Stimulated activated CD4-positive, alpha-beta T cell treated with anti-CD3 and anti-CD28 coated beads, Interleukin-12 subunit alpha, Interleukin-12 subunit beta, amount 100 ng/mL, for 24 hours (primary cell): ENCODE measurements at places on chromosomes 12 and 14.

DNA sequence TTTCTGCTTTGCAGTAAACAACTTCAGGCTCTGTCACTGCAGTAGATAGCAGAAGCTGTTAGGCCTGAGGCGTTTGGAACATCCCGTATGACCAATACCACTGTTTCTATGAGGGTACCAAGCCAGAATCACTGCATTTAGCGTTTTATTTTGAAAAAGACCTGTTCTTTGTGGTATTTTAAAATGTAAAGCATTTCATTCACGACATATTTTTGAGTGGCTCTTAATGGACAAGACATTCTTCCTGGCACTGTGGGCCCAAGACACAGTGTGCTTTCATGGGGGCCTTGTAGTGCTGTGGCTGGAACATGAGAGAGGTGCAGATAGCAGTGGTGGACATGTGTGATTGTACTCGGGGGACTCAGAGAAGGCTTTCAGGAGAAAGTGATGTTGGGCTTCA, 86.4 kb downstream of the DDX51 start:
- DNase-seq: no peak

DNA sequence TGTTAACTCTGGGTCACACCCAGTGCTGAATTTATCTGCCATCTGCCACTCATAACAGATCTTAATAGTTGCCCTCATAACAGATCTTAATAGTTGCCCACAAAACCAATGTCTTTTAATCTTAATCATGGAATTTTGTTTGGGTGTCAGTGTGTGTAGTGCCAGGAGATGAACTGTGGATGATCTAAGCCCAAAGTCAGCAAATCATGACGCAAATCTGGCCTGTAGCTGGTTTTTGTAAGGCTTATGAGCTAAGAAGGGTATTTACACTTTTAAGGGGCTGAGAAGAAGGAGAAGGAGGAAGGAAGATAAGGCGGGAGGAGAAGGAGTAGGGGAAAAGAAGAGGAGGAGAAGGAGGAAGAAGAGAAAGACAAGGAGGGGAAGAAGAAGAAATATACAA, 10.0 kb upstream of the IL26 start:
- DNase-seq: no peak

DNA sequence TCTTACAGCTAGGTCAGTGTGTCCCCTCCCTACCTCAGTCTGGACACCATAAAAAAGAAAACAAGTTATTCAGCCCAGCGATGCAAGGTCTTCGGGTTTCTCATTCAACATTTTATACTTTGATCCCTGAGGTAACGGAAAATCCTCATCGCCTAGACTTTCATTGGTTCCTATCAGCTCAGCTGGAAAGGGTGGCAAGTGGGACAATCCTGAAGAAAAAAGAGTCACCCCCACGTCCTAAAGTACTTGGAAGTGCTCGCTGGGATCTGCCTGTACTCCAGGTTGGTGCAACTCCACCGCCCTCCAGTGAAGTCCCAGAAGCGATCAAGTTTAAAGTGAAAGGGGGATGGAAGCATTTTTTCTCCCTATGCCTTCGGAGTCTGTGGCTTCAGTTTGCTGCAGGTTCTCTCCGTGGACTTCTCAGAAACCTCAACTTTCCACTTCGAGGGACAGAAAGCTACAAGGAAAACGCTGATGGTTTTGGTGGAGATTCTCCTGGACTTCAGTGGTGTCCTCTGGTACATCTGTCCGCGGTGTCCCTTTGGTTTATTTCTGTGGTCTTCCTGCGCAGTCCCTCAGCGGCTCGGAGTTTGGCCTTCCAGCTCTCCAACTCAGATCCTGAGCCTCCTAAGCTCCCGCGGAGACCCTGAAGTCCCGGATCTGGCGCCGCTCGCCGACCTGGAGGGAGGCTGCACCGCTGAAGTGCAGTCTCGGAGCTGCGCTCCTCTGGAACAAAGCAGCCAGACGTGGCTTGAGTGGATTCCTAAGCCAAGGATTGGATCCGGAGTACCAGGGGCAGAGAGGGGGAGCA, 1.8 kb upstream of the LRFN5 start:
- no peak for DNase-seq

DNA sequence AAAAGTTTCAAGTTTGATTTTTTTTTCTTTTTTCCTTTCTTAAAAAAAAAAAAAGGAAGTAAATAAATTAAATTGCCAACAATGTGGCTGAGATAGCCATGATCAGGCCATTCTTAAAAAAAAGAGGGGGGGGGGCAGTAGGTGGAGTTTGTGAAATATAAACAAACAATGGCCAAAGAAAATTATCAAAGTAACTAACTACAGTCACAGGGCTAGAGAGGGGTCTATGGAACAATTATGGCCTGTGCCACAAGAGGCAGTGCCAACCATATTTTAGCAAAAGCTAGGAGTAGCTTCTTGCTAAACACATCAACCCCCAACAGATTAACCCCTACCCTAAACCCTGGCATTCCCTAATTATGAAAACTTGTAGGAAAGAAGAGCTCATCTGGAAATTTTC, 16.2 kb upstream of the SMARCC2 start:
- no peak for DNase-seq

DNA sequence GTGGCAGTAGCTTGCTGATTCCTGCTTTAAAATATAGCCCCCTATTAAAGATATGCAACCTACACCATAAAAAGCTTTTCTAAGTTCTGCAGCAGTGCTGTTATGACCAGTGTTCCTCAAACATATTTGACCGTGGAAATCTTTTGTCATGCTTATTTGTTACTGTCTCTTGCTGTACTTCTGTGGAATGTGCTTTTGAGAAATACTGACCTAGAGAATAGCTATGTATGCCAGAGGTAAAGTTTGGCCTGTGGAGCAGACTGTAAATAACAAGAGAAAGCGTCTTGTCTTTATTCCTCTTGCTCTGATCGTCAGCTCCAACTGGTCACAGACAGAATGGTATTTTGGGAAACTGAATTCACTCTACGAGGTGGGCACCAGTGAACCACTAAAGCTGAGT, 239.0 kb downstream of the FBXL14 start:
- no peak for DNase-seq
